ENCODE measurements at places on chromosomes 11 and 22.

- no peak for DNase-seq
Measured at GRCh38 chr11:102676084-102676483, 29.5 kb downstream of the MMP27 start.

DNA sequence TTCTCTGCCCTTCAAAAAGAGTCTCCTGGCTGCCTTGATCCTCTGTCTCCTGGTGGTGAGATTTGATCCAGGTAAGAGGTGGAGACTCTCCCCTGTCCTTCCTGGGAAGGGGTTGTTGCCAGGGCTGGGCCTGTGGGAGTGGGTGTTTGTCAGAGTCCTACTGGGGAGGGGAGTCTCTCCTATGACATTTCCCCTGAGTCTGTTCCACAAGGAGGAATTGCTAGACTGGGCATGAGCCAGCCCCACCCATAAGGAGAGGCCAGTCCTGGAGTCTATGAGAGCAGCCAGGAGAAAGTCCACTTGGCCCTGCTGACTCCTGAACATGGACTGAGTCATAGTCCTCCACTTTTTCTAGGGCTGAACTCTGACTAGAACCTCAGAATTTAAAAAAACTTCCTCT, 7.4 kb downstream of the PEX26 start:
- DNase-seq, result no peak

DNA sequence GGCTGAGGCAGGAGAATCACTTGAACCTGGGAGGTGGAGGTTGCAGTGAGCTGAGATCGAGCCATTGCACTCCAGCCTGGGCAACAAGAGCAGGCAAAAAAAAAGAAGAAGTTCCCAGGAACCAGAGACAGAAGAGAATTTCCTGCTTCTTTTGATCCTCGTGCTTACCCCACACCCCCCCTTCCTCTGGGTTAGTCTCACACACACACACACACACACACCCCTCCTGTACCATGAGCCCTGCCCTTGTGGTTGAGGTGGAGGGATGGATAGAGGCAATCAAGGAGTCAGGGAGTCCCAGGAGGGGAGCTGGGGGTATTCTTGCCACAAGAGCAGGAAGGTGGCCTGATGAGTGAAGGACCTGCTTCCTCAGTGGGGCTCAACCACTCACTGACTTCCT, 4.1 kb upstream of the UBE2L6 start:
- DNase-seq, result no peak

- no peak for DNase-seq
Measured at GRCh38 chr11:92122561-92122960, 102.1 kb upstream of the FAT3 start.

DNA sequence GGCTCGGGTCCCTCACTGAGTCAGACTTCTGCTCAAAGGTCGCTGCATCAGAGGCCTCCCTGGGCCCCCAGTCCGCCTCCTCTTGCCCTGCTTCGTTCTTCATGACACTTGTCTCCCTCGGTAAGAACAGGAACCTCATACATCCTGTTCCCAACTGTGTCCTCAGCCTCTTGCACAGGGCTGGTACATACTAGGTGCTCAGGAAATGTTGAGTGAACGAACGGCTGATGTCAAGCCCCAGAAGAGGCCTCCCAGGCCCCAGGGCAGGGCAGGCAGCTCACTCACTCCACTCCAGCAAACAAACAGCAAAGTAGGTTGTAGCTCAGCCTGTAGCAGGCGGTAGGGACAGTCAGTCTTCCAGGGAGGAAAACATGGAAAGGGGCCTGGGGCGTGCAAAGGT, 17.2 kb downstream of the SYNGR1 start:
- no peak for DNase-seq

DNA sequence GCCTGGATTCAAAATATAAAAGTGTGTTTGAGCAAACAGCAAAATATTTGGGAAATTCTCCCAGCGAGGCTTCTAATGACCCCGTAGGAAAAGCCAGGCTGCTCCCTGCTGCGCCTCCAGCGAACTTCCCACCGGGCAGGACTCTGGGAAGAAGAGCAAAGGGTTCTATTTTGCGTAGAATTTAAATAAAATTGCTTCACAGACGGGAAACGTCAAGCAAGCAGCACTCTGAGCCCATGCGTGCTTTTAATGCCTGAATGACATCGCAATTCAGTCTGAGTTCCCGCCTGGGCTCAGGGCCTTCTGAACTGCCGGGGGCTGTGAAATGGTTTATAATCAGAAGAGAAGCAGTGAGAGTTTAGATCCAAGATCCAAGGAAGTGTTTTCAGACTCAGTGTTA, 775.1 kb downstream of the BRD1 start:
- DNase-seq, result no peak

DNA sequence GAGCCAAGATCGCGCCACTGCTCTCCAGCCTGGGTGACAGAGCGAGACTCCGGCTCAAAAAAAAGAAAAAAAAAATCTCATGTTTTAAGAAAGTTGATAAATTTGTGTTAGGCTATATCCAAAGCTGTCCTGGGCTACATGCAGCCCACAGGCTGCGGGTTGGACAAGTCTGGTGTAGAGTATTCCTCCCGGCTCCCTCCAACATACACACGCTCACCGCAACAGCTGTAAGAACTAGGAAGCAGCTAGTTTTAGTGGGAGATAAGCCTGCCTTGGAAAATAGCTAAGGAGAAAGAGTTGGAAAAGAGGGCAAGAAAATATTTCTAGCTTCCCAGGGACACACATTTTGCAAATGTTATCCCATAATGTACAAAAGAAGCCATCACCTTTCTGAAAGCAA, 46.6 kb downstream of the CELF1 start:
- DNase-seq, result no peak

DNA sequence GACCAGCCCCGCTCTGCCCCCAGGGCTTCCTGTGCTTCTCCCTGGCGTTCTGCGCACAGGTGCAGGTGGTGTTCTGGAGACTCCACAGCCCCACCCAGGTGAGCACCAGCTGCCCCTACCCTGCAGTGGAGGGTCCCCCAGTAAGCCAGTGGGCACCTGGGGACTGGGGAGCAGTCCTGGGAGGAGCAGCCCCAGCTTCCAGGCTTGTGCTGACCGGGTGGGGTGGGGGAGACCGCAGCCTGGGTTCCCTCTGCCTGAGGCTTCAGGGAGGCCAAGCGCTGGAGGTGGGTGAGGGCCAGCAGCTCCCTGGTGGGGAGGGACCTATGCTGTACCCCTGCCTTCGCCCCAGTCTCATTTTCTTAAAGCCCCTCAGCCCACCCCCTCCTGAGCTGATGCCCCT, 6.9 kb downstream of the TSPAN32 start:
- DNase-seq, result no peak

- peak; percentile 74 for DNase-seq
Measured at GRCh38 chr11:77127235-77127911, 673 bp upstream of the MYO7A start.

GRCh38 chr11:77054084-77054483, 12.7 kb upstream of the CAPN5 start:
- no peak for DNase-seq

DNA sequence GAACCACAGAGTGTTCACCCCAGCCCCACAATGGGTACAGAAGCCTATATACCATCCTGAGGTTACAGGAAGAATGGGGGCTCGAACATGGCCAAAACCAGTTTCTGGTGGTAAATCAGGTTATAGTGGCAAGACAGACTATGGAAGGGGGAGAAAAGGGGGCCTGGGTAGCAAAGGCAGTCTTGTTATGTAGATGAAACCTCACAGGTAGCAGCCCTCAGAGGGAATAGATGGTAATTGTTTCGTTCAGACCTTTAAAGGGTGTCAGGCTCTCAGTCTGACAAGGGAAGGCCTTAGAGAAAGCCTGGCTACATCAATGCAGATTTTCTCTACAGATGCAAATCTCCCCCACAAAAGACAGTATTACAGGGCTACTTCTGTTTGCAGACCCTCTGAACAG, 3.4 kb downstream of the CAPN1 start:
- no peak for DNase-seq

- DNase-seq, result no peak
Measured at GRCh38 chr11:77093987-77094840, 8.4 kb upstream of the OMP start.

DNA sequence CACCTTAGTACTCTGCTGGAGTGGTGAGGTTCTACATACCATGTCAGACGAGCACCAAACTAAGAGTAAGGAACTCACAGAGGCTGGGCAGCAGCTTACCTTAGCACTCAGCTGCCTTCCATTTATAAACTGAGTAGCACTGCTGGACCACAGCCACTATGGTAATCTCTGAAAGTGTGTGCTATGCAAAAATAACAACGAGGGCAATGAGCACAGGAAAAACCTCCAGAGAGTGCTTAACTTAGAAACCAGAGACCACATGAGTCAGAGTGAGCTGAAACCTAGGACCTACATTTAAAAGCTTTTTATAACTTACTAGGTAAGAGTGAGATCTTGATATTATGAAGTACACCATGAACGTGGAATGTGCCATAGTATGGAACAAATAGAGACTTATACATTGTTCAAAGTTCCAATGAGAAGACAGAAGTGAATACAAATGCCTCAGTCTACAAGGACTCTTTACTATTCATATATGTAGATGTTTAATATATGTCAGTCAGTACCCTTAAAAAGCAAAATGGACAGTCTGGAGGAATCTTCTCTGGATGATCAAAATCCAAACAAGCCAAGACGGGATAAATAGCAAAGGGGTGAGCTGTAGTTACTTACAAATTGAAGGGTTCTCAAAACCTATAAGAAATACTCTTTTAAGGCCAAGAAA, 17.2 kb upstream of the CD59 start:
- peak; percentile 95 for DNase-seq

All from MM.1S (cell line).